Heart left ventricle (tissue), 16 donors: ENCODE measurements at places on chromosomes 5 and 9.

DNA sequence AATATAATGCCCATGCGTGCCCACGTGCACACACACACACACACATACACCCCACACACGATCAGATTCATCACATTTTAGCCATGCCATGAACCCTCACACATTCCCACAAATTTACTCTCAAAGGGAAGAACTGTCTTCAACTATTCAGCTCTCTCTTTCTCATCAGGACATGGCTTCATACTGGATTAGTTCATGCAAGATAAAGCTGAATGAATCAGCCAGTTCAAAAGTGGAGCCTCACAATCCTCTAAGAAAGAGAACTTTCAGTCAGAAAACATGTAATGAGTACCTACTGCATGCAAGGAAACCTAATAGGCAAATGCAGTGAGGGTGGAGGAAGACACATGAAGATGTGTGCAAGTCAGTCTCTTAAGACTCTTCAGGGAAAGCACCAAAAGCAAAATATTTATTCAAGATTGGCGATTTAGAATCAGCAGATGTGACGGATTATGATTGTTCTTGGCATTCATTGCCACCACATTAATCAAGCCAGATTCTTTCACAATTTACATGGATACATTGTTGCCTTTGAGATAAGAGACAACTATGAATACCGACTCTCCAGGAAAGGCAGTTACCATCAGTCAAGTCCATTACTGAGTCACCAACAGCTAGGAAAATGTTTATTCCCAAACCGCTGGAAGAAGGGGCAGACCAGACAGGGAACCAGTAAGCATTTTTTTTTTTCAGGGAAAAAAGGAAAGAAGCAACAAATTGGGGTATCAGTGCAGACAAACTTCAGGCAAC lies 30.3 kb upstream of the PUM3 start:
- DNase-seq, result no peak

DNA sequence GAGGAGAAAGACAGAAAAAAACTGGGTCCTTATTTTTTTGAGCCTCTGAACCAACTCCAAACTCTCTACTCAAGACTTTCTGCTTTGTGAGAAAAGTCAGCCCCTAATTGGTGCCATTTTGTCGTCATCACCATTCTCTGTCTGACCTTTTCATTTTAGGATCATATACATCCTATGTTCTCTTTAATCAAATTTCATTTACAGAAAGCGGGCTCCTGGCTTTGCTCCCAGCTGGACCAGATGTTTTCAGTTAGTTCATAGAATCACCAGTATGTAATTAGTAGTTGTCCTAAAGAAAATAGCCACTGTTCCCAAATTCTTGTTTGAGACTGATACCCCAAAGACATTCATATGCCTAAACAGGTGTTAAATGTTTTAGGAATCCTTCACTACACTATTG lies 28.6 kb upstream of the SLCO4C1 start:
- DNase-seq, result no peak

GRCh38 chr5:137667341-137667740 lies 68.5 kb downstream of the KLHL3 start:
- no peak for DNase-seq

DNA sequence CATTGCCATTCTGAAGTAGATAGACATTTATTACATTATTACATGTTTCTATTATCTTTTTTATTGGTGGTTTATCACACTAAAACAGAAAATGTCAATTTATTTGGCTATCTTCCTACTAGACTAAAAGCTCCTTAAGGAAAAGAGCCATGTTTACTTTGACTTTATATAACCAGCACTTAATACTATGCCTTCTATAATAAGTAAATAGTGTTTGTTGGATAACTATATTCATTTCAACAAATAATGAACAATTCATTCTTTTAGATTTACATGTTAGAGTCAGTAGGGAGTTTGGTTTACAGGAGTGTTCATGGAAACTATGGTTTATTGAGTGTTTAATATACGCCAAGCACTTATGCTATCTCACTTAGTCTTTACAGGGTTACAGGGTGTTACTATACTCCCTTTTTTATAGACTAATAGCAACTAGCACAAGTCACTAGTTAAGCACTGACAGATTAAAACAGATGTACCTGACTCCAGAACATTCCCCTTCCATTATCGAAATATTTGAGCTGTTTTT lies 7.3 kb downstream of the PPIP5K2 start:
- no peak for DNase-seq

- no peak for DNase-seq
These were observed 25.1 kb downstream of the CPLX2 start for GRCh38 chr5:175896301-175897040.

GRCh38 chr5:109141222-109142200 lies 268.3 kb downstream of the PJA2 start:
- no peak for DNase-seq

DNA sequence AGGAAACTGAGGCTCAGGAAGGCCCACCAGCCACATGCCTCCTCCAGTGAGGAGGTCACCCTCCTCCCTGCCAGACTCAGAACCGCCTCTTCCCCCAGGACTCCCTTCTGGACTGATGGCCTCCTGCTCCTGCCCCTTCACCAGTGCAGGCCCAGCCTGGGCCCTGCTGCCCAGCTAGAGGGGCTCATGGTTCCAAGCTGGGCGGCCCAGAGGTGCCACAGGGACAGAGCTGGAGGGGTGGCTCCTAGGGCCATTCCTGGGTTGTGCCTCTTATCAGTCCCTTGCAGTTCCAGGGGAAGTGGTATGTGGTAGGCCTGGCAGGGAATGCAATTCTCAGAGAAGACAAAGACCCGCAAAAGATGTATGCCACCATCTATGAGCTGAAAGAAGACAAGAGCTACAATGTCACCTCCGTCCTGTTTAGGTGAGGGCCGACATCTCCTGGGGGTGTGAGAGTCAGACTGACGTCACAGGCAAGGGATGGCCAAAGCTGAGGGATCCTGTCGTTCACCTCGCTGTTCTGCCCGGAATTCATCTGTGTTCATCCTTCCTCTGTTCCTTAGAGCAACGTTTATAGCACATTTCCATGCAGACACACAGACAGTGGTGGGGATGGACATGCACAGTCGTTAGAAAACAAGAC lies 819 bp downstream of the LCN2 start:
- no peak for DNase-seq

- DNase-seq, result no peak
These were observed 35.4 kb downstream of the STXBP1 start for GRCh38 chr9:127647451-127647850.

GRCh38 chr5:97906135-97906534 lies 723.1 kb upstream of the RIOK2 start:
- no peak for DNase-seq

DNA sequence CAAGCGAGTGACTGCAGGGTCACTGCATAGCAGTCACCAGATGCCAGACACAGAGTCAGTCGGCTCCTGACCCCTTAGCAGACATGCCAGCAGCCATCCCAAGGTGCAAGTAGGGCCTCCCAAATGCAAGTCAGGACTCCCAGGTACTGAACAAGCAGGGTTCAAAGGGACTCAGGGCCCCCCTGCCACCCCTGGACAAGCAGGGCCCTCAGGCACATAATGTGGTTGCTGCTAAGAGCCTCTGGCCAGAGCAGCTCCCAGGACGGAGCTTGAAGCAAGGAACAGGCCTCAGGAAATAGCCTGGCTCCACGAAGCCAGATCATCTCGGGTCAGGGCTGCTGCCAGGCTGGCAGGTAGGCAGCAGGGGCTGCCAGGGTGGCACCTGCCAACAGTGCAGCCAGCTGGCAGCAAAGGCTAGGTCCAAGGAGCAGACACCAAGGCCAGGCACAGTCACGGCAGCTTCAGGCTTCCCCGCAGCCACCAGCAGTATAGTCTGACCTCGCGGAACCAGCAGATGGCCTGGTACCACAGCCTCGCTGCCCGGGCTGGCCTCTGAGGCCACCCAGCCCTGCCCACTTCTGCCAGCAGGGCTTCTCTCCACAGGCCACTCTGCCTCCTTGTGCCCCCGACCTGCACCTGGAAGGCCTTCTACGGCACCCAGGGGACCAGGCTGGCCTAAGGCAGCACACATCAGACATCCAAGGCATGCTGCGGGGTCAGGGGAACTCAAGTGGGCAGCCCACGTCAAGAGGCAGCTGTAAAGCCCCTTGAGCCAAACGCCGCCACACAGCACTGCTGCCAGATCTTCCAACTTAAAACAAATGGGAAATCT lies 7.4 kb downstream of the EEIG1 start:
- DNase-seq, result no peak

DNA sequence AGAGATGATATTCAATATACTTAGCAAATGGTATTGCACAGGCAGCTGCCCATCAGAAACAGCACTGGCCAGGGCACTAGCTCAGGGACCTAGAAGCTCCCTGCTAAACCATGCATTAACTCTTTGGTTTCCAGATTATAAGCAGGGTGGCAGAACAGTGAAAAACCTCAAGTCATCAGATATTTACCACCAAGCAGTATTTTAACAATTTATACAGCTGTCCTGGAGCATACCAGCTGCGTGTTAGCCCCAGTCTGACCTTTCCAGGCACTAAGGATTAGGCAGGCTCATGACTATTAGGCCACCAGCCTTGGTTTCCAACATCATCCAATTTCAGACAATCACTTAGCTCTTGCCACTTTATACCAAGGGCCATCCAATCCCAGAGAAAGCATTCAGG lies 326.5 kb downstream of the CAAP1 start:
- DNase-seq, result no peak

DNA sequence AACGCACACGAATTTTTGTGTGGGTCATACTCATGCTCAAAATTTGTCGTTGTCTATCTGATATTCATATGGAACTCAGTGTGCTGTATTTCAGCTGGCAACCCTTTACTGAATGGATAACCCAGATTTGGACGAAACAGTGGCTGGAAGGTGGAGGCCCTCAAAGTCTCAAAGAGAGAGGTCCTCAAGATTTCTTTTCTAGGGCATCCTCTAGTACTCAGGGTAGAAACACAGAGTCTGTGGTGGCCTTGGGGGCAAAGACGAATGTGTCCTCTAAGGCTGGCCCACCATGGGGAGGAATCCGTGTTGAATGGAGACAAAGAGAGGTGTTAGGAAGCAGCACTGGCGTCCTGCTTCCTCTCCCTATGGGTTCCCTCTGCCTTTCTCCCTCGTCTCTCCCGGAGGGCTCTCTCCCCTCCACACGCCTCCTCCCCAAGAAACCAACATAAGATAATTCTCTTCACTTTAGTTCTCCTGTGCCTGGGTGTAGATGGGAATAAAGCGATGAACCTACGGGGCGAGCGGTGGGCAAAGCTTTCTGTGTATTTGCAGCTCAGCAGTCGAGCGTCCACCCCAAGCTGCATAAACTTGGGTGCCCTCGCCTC lies 333.7 kb downstream of the CWC27 start:
- DNase-seq, result no peak

GRCh38 chr9:2663461-2664173 lies 42.0 kb downstream of the VLDLR start:
- no peak for DNase-seq

GRCh38 chr9:104743376-104743985 lies 4.0 kb upstream of the NIPSNAP3A start:
- DNase-seq, result no peak

DNA sequence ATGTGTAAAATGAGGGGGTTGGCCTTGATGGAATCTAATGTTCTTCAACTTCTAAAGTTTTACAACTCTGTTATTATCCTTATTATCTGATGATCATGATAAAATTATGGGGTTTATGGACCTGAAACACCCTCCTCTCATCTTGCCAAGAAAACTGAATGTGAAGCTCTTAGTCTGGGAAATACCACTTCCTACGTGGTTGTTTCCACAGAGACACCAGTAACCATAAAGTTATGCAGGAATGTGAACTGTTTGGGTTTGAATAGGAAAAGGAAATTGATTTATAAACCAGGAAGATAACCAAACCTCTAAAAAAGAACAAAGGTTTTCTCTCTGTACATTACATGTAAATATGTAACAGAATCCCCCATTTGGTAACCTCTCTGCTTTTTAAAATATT lies 28.3 kb upstream of the RAI14 start:
- DNase-seq, result no peak

GRCh38 chr5:153211076-153211475 lies 279.4 kb upstream of the GRIA1 start:
- DNase-seq, result no peak

DNA sequence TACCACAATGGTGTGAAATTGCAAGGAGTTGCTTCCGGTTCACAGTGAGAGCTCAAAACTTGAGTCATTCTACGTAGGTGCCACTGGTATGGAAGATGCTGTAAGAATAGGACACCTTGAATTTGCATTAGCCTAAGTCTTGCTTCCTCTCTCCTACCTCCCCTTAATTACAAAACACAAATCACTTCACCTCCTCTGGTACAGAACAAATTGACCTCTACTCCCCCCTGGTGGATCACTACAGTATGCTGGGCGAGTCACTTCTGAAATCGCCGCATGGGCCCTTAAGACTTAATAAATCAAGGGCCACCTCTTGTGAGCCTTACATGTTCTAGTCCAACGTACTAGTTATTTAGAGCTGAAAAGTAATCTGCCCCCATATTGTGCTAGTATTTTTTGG lies 145.3 kb upstream of the SMARCA2 start:
- DNase-seq, result no peak

- no peak for DNase-seq
These were observed 170.3 kb downstream of the WDR70 start for GRCh38 chr5:37549411-37549810.

- DNase-seq, result peak; percentile 53
These were observed 542.3 kb downstream of the PDE4D start for GRCh38 chr5:59351076-59351794.

- no peak for DNase-seq
These were observed 2144.3 kb upstream of the C9orf72 start for GRCh38 chr9:29717631-29718030.

GRCh38 chr5:111016801-111017200 lies 54.7 kb upstream of the TSLP start:
- DNase-seq, result no peak

DNA sequence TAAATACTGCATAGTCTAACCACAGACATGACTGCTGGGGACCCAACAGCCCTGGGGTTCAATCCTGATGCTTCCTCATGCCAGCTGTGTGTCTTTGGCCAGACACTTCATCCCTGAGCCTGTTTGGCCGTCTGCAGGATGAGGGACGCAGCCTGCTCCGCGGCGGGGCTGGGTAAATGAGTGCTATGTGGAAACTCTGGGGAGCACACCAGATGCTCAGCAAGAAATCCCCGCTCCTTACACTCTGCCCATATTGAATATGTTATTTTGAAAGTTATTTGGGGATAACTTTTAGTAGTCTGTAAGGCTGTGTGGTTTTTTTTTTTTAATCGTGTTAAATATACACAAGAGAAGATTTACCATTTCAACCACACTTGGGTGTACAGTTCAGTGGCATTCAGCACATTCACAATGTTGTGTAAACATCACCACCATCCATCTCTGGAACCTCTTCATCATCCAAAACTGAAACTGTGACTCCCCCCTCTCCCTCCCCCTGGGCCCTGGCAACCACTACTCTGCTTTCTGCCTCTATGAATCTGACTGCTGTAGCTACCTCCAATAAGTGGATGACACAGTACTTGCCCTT lies 42.7 kb downstream of the SH3PXD2B start:
- no peak for DNase-seq

- DNase-seq, result no peak
These were observed 23.9 kb upstream of the NIM1K start for GRCh38 chr5:43168175-43168574.

DNA sequence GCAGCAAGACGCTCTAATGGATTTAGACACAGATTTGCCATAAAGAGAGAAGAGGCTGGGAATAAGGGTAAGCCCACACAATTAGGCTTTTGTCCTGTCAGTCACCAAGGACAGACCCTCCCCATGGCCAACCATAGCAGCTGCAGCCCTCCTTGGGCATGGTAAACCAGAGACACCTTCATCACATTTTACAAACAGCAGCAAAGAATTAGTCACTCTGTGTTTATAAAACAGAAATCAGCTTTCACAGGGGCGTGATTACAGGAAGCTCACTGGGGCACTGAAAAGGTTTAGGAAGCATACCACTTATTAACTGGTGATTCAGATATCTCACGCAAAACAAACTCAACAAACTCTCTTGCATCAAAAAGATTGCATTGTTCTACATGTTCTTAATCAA lies 37.3 kb upstream of the ZNF622 start:
- DNase-seq, result no peak
